ENCODE measurements at places on chromosomes 2 and 18.

DNA sequence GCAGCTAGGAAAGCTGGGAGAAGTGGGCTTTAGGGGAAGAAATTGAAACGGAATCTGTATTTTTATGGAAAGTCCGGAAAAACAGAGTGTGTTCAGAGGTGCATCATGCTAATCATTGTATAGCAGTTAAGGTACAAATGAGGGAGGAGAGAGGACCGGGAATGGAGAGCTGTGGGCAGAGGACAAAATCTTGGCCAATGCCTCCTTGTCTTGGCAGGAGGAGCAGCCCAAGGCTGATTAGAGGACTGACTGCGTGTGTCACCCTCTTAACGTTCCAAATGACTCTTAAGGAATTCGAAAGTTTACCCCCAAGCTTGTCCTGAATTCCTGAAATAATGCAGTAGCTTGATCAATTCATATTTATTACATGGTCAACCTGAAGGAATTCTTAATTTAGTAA is 81.0 kb downstream of the ZNF236 start:
- no peak for DNase-seq

DNA sequence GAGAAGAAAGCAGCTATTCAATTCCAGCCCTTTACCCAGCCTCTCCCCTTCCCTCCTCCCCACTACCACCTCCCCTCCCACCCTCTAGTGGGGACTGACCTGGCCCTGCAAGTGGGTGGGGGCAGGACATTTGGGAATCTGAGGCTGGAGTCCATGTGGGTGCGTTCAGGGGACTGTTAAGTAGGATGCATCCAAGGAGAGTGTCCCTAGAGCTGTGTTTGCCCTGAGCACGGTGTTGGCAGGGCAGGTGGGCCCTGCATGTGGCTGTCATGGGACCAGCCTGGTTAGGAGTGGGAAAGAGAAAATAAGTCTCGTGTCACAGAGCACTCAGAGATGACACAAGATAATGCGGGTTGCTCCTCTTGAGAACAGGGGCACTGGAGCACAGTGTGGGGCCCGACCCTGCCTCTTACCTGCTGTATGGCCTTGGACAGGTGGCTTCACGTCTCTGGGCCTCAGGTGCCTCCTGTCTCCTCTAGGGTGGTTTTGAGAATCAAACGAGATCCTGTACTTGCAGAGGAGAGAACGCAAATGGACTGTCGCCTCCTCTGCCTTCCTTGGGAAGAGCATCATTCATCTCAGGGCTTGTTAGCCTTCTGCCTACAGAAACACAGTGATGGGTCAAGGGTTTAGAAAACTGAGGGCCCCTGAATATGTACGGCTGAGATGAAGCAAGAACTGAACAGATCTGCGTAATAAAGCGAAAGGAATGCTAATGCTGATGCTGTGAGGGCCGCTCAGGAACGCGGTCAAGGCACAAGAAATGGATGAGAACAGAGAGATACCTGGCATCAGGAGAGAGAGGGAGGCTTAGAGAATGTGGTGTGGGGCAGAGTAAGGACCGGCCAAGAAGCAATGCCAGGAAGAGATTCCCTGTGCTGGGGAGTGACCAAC is 187.7 kb upstream of the HAAO start:
- no peak for DNase-seq

GRCh38 chr2:162490761-162491470 is 147.0 kb downstream of the GCA start:
- DNase-seq = no peak

GRCh38 chr2:10768063-10768507 is 44.5 kb downstream of the PDIA6 start:
- no peak for DNase-seq

DNA sequence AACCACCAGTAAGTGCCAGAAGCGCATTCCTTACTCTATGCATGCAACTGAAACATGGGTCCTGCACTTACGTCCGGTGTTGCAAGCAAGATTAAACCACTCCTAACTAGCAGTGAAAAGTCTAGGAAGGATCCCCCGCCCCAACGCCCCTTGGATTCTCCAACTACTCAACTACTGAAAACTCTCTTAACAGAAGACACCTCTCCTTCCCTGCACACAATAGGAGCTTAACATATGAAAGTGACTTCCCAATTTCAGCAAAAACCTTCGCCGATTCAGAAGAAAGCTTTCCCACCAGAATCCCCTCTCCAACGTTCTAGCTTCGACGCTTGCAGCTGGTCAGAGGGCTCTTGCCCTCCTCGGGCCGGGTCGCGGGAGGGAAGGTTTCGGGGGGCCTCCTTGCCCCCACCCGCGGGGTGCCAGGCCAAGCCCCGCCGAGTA is 578 bp downstream of the IWS1 start:
- DNase-seq = no peak

- peak; percentile 87 for DNase-seq
These were observed 178.7 kb downstream of the EN1 start for GRCh38 chr2:118668431-118669424.

DNA sequence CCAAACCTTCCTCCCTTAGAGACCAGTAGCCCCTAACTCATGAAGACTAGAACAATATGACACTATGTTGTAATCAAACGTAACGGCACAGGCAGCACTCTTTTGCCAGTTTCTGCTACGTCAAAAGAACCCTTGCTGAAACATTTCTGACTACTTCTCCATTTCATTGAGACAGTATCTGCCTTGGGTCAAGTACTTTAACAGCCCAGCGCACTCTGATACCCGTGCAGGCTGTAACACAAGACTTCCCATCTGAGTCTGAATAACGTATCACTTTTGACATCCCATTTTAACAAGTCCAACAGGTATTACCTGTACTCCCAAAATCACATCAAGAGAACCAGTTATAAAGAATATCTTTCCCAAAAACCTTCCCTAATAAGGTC is 38.4 kb downstream of the TBC1D8 start:
- no peak for DNase-seq

Data from amniotic stem cell (primary cell).